Prostate gland (tissue), 2 donors: ENCODE measurements at places on chromosomes 4 and X.

GRCh38 chr4:24923550-24923949 lies 10.7 kb upstream of the CCDC149 start:
- H3K4me1 ChIP-seq, result no peaks in the 10 kb centered on the region
- H3K27me3 ChIP-seq, result no peaks in the 10 kb centered on the region
- no peak overlapping the region for H3K4me3 ChIP-seq
- H3K27ac ChIP-seq, result no peak overlapping the region

DNA sequence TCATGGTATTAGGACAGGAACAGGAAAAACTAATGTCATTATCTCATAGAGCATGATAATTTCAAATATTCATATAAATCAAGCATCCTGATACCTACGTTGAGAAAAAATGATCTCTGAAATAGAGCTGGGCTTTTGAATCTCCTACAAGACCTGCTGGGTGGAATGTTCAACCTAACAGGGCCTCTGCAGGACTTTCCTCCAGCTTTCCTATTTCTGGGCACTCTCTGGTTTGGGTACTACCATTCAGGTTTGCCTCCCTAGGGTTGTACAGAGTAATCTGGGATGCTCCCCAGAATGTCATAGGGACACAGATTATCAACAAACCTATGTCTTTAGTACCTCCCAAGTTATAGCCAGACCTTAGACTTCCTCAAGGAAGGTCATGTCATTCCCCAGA lies 108.9 kb downstream of the CDS1 start:
- H3K27me3 ChIP-seq, result no peaks in the 10 kb centered on the region
- DNase-seq, result no peak
- H3K4me1 ChIP-seq, result no peaks in the 10 kb centered on the region

GRCh38 chr4:113181289-113182007 lies 132.0 kb downstream of the ANK2 start:
- H3K4me1 ChIP-seq, result no peaks in the 10 kb centered on the region
- H3K36me3 ChIP-seq, result no peaks in the 10 kb centered on the region
- H3K4me3 ChIP-seq, result no peak overlapping the region
- H3K27ac ChIP-seq, result no peak overlapping the region
- no peak for DNase-seq
- no peaks in the 10 kb centered on the region for H3K27me3 ChIP-seq

- H3K4me3 ChIP-seq, result no peak overlapping the region
- DNase-seq, result no peak
- H3K4me1 ChIP-seq, result no peaks in the 10 kb centered on the region
- no peaks in the 10 kb centered on the region for H3K27me3 ChIP-seq
Observed at GRCh38 chrX:88613338-88613737, 133.7 kb upstream of the CPXCR1 start.
